ENCODE measurements at places on chromosomes 3 and 15.

DNA sequence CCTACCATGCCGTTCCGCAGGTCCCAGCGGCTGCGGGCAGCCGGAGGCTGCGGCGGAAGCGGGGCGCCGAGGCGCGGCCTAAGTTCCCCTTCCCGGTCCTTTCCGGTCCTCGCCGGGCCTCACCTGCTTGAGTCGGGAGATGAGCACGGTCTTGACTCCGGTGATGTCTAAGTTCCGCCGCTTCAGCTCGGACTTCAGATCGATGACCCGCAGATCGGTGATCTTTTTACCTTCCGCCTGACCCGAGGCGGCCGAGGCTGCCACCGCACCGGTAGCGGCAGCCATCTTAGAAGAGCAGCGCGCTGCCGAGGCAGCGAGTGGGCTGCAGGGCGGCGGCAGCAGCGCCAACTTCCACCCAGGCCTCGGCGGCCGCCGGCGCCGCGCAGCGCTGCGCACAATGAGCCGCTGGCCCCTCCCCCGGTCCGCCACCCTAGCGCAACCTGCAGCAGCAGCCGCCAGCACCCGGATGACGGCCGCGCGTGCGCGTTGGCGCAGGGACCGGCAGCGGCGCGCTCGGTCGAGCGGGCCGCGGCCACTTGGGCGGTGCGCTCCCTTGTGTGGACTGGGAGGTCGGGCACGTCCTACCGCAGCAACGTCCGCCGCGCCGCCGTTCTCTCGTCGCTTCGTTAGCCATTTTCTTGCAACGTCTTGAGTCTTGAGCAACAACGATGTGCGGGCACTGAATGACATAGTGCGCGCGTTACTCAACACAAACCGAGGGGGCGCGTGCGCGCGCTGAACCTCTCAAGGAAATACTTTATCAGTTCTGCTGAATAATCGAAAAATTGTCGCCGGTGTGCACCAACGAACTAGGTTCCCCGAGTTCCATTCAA lies at the start of gene SLTM:
SLTM (minus strand) TSS at position 399 of the 833 bp plus-strand sequence; CDS start at position 285, 114 bp downstream.
- DNase-seq, result peak; percentile 90

GRCh38 chr3:146139586-146140110 lies 21.3 kb downstream of the PLOD2 start:
- no peak for DNase-seq

DNA sequence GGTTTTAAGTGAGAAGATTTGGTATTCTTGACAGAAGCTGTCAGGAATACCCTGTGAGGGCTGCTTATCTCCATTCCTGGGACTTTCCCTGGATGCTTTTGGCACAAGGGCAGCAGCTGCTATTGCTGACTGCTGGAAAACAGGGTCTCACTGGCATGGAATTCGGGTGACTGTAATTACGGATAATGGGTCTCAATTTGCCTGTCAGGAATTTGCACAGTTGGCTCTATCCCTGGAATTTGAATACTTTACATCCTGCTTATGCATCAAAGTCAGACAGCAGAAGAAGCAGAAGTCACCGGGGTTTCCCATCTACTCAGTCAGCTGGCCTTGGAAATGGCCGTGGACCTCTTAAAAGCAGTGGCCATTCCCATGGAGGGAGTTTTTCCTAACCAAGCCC lies 25.9 kb upstream of the AKAP13 start:
- no peak for DNase-seq

DNA sequence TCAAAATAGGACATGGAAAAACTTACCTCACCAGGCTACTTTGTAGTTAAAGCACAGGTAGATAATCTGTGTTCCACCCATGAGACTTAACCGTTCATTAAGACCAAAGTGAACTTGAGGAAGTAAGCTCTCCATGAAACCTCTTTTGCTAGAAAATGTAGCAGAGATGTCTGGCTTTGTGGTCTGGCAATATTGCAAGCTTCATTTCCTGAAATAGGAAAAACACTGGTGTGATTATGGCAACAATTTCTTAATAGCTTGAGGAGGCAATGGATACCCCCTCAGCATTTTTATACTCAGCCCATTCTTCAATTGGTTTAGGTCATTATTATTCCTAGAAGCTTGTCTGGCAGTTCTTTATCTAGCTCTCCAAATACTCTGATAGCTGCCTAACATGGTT lies 957.3 kb downstream of the IGSF11 start:
- no peak for DNase-seq

GRCh38 chr3:128327606-128328031 lies 139.1 kb downstream of the DNAJB8 start:
- DNase-seq, result no peak

- DNase-seq, result no peak
Measured at GRCh38 chr15:59420986-59421618, 16.9 kb upstream of the FAM81A start.

DNA sequence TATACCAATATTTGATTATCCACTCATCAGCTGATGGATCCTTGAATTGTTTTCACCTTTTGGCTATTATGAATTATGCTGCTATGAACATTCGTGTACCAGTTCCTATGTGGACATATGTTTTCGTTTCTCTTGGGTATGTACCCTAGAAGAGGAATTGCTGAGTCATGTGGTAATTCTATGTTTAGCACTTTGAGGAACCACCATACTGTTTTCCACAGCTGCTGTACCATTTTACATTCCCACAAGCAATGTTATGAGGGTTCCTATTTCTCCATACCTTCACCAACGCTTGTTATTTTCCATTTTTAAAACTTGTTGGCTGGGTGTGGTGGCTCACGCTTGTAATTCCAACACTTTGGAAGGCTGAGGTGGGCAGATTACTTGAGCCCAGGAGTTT lies 62.9 kb downstream of the RPLP1 start:
- no peak for DNase-seq

DNA sequence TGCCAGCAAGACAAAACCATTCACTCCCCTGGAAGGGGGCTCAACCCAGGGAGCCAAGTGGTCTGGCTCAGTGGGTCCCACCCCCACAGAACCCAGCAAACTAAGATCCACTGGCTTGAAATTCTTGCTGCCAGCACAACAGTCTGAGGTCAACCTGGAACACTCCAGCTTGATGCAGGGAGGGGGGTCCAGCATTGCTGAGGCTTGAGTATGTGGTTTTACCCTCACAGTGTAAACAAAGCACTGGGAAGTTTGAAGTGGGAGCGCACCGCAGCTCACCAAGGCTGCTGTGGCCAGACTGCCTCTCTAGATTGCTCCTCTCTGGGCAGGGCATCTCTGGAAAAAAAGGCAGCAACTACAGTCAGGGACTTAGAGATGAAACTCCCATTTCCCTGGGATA lies 81.7 kb downstream of the MSL2 start:
- no peak for DNase-seq

- DNase-seq, result no peak
Measured at GRCh38 chr3:45988804-45989203, 6.8 kb downstream of the FYCO1 start.

- DNase-seq, result no peak
Measured at GRCh38 chr3:146464005-146464595, 5.3 kb downstream of the PLSCR2 start.

DNA sequence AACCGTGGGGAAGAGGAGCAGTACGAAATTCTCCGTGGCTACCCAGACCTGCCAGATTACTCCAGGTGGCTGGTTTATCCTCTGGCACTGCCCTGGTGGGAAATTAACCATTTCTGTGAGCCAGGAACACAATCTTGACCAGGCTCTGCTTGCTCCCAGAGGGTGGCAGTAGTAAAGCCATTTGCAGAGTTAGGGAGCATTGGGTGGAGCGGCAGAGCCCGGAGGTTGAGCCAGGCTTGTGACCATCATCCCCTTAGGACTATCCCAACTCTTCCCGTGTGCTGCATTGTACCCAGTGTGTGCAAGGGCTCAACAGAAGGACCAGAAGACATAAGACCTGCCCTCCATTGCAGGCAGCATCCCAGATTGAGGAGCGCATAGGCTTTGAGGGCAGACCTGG lies 5.3 kb downstream of the KNG1 start:
- peak; percentile 7 for DNase-seq

GRCh38 chr3:83096-83495 lies 113.5 kb upstream of the CHL1 start:
- no peak for DNase-seq

GRCh38 chr15:50697109-50697797 lies 10.7 kb upstream of the TRPM7 start:
- DNase-seq, result no peak

- DNase-seq, result no peak
Measured at GRCh38 chr15:80497221-80497620, 93.0 kb downstream of the ARNT2 start.

- DNase-seq, result no peak
Measured at GRCh38 chr3:100825574-100825973, 116.3 kb downstream of the TFG start.

DNA sequence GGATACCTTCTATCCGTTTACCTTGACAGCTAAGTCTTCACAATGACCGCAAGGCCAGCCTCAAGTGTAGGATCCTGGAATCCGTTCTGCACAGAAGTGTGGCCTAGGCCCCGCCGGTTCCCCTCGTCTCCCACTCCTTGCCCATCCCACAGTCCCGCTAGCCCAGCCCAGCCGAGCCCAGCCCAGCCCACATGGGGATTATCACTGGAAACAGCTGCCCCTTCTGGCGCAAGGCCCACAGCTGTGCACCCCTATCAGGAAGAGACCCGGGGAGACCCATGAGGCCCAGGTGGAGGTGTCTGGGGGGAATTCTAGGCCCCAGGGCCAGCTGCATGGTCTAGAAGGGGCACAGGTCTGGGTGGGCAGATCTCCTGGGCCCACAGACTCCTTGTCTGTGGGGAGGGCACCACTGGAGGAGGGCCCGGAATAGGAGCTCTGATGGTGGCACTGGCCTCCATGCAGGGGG lies 27.9 kb upstream of the KLF13 start:
- DNase-seq, result no peak

GRCh38 chr3:24387000-24387399 lies 107.7 kb downstream of the THRB start:
- DNase-seq, result no peak

DNA sequence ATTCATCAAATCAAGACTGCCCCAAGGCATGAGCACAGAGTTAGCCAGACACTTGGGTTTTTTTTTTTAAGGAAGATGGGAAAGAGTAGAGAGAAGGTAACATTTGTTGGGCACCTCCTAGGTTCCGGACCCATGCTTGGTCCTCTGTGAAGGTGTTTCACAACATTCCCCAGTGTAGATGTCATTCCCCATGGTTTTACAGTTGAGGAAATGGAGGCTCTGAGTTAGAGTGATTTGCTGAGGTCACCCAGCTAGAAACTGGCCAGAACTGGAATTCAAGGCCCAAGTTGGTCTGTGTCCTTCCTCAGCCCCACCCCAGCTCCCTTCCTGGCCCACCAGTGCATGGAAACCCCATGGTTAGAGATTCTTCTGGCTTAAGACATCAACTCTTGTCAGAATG lies 19.9 kb downstream of the WNT7A start:
- DNase-seq, result no peak

GRCh38 chr3:187889601-187890404 lies 144.5 kb upstream of the BCL6 start:
- DNase-seq, result peak; percentile 13

DNA sequence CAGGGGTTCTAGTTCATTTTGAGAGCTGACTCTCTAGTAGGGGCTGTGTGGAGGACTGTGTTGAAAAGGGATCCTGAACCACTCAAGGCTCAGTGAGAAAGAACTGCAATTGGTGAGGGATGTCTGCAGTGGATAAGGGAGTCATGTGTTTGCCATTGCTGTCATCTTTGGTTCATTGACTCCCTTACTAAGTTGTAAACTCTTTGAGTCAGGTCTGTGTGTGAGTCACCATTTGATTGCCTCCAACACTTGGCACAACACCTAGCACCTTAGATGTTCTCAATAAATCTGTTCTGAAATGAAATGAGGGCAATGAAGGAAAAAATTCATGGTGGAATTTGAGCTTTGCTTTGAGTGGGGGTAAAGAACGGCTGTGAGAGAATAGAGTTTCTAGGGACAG lies 51.7 kb downstream of the PLS1 start:
- no peak for DNase-seq

- DNase-seq, result no peak
Measured at GRCh38 chr3:111910806-111911205, 51.7 kb downstream of the PHLDB2 start.

DNA sequence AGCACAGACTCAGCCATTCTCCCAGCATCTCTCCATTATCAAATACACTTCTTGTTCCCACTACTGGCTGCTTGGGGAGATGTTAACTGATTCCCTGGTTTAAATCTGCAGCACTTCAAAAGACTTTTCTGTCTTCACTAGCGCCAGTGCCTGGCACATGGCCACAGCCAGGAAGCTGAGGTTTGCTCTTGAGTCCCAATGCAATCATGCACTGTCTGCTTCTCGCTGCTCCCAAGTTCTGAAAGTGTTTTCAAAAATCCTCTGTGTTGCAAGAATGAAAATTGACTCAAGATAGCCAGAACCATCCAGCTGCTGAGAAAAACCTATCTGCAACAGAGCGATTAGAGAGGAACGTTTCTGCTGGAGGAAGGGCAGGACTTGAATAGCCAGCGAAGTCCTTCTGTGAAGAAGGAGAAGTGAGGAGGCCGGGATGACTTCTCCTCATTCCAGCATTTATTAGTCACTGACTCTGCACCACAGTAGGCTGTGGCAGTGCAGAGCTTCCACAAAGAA lies 358.4 kb upstream of the NR2F2 start:
- no peak for DNase-seq

DNA sequence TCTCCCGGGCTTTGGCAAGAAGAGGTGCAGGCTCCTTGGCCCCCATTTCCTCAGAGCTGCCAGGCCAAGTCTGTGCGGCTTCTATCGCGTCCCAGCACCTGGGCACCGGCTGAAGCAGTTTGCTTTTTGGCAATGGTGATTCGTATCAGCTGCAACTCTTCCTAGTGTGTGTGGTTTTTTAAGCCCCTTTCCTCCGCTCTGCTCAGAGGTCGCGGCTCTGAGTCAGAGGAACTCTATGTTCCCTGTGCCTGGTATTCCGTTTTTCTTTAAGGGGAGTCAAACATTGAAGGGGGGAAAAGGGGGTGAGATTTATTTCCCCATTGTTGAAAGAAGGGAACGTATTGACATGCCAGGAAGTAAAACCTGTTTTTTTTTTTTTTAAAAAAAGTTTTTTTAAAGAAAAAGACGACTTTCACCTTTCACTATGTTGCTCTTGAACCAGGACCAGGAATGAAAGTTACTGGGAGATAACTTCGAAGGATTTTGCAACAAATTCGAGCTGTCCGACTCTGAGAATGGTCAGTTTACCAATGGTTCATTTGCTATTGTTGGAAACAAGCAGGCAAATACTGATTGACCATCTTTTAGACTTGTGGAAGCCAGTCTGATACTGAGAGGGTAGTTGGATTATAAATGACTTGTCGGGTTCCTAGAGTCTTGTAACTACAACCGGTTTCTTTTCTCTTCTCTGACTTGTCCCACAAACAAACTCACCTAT lies 1.1 kb downstream of the ARMC8 start:
- no peak for DNase-seq

DNA sequence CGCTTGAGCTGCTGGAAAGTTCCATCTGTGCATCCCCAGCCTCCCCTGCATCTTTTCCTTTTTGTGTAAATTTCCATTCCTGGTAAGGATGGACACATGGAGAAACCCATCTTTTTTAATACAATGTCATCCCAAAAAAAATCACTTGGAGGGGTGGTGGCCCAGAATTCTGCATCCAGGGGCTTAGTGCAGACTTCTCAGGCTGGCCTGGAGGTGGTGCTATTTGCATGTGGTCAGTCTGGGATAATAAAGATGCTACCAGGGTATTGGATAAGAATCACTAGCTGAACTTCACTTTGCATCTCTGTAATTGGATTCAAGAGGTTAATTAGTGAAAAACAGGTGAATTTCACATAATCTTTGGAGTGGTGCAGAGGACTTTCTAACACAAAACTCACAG lies 1.8 kb upstream of the ZSCAN2 start:
- peak; percentile 53 for DNase-seq
